ENCODE measurements at places on chromosomes 2 and 18.

- peak; percentile 27 for DNase-seq
Measured at GRCh38 chr2:120344214-120344975, 1.5 kb upstream of the INHBB start.

- peak; percentile 59 for DNase-seq
Measured at GRCh38 chr2:118202707-118203303, 114.5 kb downstream of the INSIG2 start.

DNA sequence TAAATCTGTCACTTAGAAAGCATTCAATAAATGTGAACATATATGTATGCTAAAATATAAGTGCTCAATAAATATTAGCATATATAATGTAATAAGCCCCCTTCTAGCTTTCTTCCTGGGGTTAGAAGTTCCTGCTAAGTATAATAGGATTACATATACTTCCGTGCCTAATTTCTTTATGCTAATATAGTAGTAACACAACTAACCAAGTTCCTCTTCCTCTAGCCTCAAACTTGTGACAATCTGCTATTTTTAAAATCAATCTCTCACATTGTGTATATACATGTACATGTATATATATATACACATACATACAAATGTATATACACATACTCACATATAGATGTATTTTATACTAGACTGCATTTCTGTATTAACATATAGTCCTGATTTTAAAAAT lies 32.2 kb downstream of the TLK1 start:
- DNase-seq = no peak

DNA sequence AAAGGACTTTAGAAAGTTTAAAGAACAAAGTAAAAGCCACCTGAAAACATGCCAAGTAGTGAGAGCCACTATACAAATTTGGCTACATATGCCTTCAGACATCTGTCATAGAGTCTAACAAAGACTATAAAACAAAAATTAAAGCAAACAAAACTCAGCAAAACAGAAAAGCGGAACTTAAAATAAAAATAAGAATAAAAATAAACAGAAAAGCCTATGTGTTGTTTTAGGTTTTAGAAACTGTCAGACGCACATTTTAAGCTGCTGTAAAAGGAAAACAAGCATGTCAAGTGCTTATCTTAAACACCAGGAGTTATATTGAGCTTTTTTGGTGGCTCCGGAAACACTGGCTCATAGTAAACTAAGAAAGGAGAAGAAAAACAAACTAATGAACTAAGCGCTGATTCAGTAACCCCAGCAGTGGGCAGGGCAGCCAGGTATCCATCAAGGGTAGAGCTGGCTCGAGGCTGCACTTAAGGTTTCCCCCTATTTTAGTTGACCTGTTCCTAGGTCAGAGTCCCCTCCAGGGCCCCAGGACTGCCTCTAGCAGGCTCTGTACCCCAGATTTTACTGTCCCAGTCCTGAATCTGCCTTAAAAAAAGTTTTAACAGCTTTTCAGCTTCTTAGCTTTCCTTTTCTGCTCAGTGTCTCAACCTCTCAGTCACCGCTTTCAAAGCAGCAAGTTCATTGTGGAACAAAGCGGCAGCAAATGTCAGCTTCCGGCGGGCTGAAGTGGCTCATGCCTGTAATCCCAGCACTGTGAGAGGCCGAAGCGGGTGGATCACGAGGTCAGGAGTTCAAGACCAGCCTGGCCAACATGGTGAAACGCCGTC lies 15.4 kb upstream of the RMC1 start:
- peak; percentile 15 for DNase-seq

- DNase-seq = peak; percentile 79
Measured at GRCh38 chr18:3624935-3625741, 175.2 kb downstream of the TGIF1 start.

DNA sequence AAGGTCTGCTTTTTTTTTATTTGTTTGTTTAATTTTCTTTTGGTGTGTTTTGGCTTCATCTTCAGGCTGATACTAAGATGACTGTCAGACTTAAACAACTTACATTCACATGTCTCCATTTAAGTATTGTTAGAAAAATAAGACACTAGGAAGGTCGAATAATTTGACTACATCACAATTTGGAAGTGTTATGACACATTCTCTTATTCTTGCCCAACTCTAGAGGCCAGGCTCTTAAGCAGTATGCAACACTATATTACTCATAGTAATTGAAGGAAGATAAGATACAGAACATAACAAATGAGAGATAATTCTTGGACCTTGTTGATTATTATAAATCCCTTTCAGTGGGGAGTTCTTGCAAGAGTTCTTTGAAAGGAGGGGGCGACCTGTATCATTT lies 295.3 kb upstream of the COL3A1 start:
- DNase-seq = no peak

GRCh38 chr2:212905640-212906201 lies 245.7 kb downstream of the IKZF2 start:
- peak; percentile 49 for DNase-seq

DNA sequence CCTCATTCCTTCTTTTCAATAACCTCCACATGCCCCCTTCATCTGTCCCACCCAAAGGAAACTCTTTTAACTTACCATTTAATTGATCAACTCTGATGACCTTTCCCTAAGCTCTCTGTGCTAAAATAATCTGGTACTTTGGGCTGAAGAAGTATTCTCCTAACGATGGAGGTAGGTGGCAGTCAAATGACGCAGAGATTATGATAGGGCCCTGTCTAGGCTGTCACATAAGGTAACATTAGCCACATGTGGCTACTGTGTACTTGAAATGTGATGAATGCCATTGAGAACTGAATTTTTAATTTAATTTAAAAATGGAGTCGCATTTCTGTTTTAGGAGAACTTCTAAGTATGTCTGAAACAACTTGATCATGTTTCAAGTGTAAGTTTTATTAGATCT lies 140.5 kb upstream of the TNP1 start:
- DNase-seq = no peak

GRCh38 chr18:58922995-58923394 lies 58.3 kb downstream of the ZNF532 start:
- no peak for DNase-seq

DNA sequence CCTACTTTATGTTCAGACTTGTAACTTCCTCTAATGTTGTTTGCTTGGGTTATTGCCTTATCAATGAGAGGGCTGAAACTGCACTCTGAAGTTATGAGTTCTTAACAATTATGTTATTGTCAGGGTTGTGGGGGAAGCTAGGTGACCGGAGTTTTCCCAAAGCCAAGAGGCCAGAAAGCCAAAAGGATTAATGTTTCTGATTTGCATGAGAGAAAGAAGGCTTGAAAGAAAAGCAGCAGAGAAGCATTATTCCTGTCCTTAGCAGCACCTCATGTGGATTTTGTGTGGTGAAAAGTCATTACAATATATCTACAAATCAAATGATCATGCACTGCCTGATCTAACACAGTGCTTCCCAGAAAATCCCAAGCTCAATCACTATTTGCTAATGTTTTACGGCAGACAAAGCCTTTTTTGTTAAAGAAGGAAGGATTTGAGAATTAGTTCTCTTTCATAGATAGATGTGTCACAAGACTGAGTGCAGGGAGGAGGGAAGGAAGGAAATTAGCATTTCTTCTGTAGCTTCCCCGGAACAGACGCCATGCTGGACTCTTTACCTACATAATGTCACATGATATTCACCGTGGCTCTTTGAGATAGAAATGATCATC lies 203.2 kb downstream of the ALK start:
- no peak for DNase-seq

- DNase-seq = no peak
Measured at GRCh38 chr18:49441338-49441938, 19.0 kb downstream of the DYM start.

DNA sequence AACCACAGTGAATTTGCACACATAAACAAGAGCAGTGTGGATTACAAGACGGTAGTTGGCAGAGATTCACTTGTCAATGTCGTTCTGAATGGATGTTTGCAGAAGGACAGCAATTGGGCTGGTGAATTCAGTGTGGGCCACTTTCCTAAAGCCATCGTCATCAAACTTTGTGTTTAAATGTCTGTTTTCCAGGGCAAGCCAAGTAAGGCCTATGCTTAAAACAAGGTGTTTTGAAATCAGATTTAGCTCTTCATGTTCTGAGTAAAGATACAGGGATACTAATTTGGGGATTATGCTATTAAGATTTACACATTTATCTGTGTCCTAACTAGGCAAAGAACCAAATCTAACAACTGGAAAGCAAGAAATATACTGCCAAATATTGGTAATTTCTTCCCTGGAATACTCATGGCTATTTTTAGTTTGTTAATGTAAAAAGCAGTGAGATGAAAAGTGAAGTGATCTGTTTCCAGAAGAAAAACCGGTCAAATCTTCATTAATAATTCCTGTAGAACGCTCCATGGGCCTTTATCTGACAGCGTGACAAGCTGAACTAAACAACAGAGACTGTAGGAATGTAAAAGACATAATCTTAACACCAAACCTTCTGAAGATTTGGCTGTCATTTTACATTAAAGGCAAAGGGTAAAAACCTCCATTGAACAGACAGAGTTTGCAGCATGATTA lies 175.7 kb downstream of the ICOS start:
- no peak for DNase-seq

- no peak for DNase-seq
Measured at GRCh38 chr2:120419073-120419472, 73.1 kb downstream of the INHBB start.

GRCh38 chr2:238912228-238912915 lies 64.5 kb downstream of the TWIST2 start:
- DNase-seq = no peak

DNA sequence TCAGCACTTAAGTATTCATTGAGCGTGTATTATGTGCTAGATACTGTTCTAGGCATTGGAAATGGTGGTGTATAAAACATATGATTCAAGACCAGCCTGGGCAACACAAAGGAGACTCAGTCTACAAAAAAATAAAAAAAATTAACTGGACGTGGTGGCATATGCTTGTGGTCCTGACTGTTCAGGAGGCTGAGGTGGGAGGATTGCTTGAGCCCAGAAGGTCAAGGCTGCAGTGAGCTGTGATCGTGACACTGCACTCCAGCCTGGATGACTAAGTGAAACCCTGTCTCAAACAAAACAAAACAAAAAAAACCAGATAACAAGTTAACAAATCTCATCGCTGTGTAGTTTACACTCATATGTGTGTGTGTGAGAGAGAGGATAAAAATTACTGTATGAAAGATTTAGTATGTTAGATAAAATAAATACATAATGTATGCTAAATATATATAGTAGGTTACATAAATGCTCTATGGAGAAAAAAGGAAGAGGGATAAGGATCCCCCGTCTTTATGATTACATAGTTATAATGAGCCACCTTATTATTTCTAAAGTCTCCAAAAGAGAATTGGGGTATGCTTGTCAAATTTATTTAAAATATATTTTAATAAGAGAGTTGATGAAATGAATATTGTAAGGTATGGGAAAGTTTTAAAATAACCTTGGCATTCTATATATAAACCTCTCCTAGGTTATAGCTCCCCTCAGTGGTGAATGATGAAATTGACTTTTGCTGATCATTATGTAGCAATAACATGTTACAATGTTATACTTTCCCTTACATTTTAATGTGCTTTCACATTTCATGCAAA lies 69.2 kb downstream of the EHBP1 start:
- peak; percentile 45 for DNase-seq
